Lung (tissue), 17 donors: ENCODE measurements at places on chromosomes 2 and 18.

DNA sequence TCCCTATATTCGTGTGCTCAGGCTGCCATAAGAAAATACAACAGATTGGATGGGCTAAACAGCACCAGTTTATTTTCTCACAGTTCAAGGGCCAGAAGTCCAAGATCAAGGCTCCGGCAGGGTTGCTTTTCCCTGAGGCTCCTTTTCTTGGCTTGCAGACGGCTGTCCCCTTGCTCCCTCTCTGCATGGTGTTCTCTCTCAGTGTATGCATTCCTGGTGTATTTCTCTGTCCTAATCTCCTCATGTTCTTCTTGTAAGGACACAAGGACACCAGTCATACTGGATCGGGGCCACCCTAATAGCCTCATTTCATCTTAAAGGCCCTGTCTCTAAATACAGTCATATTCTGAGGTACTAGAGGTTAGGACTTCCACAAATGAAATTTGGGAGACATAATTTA, 62.6 kb upstream of the SLC16A14 start:
- DNase-seq, result no peak

- DNase-seq, result no peak
Measured at GRCh38 chr2:97724073-97724410, 10.7 kb downstream of the ZAP70 start.

- no peak for DNase-seq
Measured at GRCh38 chr2:147030966-147031720, 813.7 kb upstream of the ACVR2A start.

- peak; percentile 41 for DNase-seq
Measured at GRCh38 chr18:11654736-11655605, 34.1 kb upstream of the GNAL start.

- DNase-seq, result no peak
Measured at GRCh38 chr2:160315337-160315736, 115.3 kb upstream of the ITGB6 start.

DNA sequence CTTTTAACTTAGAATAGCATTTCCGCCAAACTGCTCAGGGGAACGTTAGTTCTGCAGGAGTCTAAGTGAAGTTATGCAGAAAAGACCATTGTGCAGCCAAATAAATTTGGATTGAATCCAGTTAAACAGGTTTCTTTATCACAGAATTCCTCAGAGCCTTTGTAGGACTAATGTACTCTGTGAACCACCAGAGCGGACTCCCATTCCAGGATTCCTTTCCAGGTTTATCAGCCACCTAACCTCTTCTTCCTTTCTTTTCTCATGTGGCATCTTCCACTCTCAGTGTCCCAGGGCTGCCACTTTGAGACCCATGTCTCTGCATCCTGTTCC, 350.4 kb downstream of the TSN start:
- DNase-seq, result peak; percentile 61

GRCh38 chr2:144151851-144152250, 368.1 kb downstream of the ZEB2 start:
- DNase-seq, result no peak

DNA sequence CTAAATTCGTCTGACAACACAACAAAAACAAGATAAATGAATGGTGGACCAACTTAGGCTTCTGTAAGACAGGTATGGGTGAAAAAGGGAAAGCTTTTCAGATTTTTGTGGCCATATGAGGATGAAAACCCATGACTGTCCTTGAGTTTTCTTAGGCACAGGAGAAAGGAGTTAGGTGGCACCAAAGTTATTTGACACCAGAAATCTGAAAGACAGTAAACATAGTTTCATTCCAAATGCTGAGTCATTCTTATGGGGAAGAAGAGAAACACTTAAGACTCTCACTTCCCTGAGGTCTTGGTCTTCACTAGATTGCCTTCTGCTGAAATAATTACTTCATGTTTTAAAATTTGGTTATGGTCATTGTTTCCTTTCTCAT, 5.2 kb upstream of the GPD2 start:
- no peak for DNase-seq

DNA sequence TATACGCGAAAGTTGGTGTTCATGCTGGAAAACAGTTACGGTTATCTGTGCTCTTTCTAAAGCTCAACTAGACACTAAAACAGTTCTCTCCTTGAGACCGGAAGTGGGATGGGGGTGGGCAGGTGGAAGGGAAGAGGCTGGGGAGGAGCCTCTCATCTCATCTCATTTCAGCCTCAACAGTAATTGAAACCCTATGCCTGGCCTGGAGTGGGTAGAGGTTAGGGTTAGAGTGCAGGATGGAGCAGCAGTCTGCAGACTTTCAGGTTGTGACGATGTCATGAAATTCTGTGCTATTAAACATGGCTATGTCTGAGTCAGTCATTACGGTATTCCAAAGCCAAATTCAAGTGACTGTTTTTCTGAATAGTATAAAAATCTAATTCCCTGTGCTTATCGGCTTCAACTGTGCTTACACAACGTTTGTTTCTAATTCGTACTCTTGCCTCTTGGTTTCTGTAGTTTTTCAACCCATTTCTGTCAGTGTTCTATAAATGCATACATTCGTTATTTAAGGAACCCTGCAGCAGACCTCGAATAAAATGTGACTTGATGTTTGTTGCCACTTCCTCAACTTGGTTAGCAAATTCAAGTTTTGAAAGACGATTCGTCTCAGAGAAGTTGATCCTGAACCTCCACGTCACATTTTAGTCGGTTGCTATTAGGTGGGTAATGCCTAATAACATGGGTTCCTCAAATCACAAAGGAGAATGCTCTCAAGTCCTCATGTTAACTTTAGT, 75.8 kb upstream of the TCF7L1 start:
- no peak for DNase-seq

- DNase-seq, result peak; percentile 64
Measured at GRCh38 chr2:9554921-9555296, 721 bp downstream of the ADAM17 start.

GRCh38 chr18:37742436-37742835, 176.8 kb upstream of the CELF4 start:
- DNase-seq, result no peak

- DNase-seq, result no peak
Measured at GRCh38 chr2:76316691-76317090, 606.0 kb upstream of the GCFC2 start.

- no peak for DNase-seq
Measured at GRCh38 chr18:74574916-74575315, 22.8 kb upstream of the ZNF407 start.

- DNase-seq, result peak; percentile 29
Measured at GRCh38 chr18:79599441-79599931, 80.1 kb upstream of the CTDP1 start.

GRCh38 chr2:222756362-222756831, 84.9 kb downstream of the MOGAT1 start:
- DNase-seq, result no peak

DNA sequence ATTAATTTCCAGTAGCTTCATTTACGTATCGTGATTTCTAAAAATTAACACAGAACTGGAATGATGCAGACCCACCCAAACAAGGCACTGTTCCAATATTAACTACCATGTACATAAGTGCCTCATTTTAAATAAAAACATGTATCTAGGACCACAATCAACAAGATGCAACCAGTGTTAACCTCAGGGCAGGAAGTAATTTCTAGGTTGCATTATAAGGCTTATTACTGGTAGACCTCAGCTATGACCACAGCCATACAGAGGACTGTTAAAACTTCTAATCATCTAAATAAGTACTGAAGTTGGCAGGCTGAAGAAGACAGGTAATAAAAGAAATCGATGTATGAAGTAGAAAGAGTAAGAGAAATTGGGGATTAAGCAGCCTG, 262.9 kb downstream of the HDAC4 start:
- DNase-seq, result no peak

- no peak for DNase-seq
Measured at GRCh38 chr2:88892207-88892606, 200.7 kb downstream of the RPIA start.

DNA sequence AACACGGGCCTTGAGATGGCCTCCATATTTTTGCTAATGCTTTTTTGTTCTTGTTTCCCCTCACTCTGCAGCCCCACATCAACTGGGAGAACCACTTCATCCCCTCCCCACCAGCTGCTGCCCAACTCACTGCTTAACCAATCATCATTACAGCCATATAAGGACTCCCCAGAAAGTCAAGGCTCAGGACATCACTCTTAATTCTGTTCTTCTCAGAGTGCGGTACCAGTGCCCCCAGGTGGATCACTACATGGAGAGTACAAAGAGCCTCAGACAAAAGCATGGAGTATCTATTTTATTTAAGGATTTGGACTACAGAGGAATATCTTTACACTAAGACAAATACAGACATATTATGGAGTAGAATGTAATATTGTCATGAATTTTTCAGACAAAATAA, 340.6 kb downstream of the PAX3 start:
- DNase-seq, result no peak

DNA sequence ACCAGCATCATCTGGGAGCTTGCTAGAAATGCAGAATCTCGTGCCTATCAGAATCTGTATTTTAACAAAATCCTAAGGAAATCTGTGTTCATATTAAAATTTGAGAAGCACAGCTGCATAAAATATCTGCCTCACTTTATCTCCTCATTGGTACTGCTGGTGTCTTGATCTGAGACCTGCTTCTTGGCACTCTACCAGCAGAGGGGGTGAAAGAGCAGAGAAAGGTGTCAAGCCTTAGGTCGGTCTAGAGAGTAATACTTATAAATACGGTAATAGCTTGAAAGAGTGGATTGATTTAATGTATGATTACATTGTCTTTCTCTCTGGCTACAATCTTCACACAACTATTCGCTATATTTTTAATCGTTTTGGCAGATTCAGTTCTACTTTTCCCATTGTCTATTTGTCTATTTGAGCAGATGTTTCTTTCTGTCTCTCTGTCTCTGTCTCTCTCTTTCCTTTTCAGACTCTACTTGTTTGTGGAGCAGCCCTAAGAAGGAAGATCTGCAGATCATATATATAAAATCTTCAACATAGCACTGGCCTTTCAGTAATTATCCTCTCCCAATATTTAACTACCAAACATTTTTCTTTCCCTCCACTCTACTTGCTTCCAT, 1.7 kb upstream of the GCG start:
- DNase-seq, result peak; percentile 57

GRCh38 chr2:192390401-192390800, 195.7 kb upstream of the TMEFF2 start:
- no peak for DNase-seq

GRCh38 chr2:110978756-110979470, 141.8 kb upstream of the BCL2L11 start:
- DNase-seq, result peak; percentile 68

- peak; percentile 32 for DNase-seq
Measured at GRCh38 chr18:47175283-47175897, 774 bp downstream of the IER3IP1 start.

- DNase-seq, result no peak
Measured at GRCh38 chr18:30679285-30679930, 363.1 kb downstream of the DSC3 start.

DNA sequence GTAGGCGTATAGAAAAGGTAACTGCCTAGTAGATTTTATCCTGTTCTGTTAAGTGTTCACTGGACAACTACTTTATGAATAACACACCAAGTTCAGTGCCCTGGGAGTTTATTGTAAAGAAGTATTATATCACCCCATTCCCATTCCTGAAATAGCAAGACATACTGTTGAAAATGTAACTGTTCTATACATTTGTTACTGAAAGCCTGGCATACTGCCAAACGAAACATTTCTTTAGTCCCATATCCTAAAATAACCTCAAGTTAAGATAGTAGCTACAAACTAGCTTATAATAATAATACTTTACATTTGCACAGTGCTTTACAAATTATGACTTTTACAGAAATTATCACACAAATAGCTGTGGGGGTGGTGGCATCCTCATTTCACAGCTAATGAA, 25.1 kb downstream of the SPDYA start:
- DNase-seq, result no peak

DNA sequence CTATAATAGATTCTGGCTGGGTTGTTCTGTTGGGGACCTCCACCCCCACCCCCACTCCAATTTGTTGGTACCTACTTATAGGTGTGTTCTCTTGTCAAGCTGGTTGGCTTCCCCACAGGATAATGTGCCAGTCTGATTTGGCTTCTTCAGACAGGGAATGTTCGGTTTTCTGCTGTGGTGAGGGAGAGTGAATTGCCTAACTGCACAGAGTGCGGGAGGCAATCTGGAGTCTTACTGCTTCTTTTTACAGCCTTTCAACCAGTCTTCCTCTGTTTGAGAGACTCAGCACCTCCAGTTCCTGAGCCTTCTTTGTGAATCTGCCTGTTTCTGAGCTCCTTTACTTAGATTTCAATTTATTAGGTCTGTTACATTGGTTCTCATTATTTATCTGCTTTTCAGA, 27.4 kb upstream of the SNORC start:
- DNase-seq, result no peak

DNA sequence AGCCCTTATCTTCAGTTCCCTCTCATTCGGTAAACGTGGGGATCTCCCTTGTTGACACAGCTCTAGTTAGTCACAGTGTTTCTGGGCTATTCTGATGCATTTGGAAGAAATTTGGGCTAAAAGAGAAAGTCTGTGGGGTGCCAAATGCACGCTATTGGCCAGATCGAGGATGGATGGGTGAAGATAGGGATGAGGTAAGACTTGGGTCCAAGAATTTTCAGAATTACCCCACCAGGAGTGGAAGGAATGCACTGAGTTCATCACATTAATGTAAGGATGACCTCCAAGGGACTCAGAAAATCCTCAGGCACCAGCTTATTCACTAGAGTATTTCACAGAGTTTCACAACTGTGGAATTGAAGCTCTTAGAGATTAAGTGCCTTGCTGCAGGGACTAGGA, 49.3 kb downstream of the NRP2 start:
- no peak for DNase-seq

- DNase-seq, result no peak
Measured at GRCh38 chr2:10846110-10846861, 33.7 kb upstream of the PDIA6 start.

DNA sequence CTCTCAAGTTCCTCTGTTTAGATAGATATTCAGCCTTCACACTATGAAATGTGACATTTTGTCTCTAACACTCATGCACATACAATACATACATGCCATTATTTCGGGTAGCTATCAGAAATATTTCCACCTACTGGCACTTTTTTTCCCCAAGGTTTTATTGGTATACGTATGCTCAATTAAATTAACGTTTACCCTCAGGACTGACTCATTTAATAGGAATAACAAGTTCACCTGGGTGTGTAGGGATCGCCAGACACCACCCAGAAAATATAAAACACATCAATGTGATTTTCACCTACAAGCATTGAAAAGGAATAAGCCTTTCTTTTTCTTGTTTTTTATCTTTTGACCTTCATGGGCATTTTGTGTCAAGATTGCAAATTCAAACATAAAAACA, 138.5 kb upstream of the EPAS1 start:
- DNase-seq, result no peak

DNA sequence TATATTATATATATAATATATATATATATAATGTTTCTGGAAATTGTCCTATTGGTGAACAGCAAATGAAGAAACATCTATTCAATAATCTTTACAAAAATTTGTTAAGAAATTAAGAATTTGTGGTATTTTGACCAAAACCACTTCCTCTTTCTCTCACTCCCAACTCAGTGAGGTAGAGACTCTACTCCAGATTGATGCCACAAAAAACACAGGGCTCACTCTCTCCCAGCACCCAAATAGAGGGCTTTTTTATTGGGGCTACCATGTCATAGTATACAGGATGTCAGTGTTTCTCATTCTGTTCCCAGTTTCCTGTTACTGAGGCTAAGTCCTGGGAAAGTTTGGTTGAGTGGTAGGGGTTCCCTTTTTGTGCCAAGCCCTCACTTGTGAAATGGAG, 1155.4 kb downstream of the BCL11A start:
- DNase-seq, result no peak
